ENCODE measurements at places on chromosomes 6 and 20.

DNA sequence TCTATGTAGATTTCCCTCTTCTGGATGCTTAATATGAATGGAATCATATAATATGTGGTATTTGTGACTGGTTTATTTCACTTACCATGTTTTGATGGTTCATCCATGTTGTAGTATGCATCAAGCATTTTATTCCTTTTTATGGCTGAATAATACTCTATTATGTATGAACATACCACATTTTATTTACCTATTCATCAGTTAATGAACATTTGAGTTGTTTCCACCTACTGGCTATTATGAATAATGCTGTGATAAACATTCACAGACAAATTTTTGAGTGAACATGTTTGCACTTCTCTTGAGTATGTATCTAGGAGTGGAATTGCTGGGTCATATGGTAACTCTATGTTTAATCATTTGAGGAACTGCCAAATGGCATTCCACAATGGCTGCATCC is 14.9 kb upstream of the ZNF451 start:
- no peak for DNase-seq

DNA sequence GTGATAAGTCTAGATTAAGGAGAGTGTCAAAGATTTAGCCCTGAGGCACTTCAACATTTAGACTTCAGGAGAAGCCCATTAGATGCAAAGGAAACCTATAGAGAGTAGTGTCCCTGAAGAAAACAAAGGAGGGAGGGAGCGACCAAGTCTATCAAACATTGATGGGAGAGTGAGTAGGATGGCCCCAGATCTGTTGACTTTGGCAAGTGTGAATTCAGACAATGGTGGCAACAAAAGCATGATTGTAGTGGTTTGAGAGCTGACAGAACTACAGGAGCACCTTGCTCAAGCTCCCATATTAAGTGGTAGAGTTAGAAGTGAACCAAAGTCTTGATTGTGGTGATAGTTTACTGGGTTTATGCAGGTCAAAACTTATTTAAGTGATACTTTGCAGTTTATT is 979 bp upstream of the ABCF1 start:
- no peak for DNase-seq

- DNase-seq: peak; percentile 92
Observed at GRCh38 chr6:153170511-153170910, 39.4 kb upstream of the RGS17 start.

DNA sequence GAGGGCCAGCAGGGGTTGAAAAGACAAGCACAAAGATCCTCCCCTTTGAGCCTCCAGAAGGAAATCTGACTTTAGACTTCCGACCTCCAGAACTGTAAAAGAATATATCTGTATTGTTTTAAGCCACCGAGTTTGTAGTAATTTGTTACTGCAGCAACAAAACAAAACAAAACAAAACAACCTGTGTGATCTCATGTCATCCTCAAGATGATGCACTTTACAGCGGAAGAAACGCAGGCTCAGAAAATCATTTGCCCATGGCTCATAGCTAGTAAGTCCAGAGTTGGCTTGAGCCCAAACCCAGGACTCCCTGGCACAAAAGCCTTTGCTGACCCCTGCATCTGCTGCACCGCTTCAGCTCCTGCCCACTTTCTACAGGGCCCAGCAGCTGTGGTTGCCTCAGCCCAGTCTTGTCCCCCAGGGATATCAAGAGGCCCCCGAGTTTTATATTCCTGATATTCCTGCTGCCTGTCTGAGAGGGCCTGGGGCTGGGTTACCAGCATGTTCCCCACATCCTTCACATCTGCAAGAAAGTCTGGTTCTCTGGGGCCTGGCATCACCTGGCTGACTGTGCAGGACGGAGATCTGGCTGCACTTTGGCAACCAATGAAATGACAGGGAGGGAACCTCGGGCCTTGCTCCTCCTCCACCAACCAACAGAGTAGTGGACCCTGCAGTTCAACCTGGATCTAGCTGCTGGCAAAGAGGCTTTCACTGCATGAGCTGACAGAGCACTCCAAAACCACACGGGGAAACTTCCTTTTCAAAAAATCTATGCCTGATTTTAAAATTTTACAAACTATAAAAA is 56.9 kb downstream of the JPH2 start:
- DNase-seq: no peak

GRCh38 chr6:149065658-149066556 is 251.6 kb upstream of the TAB2 start:
- DNase-seq: no peak

GRCh38 chr6:43579171-43579570 is 3.2 kb downstream of the POLH start:
- peak; percentile 94 for DNase-seq

GRCh38 chr6:65148839-65149238 is 558.2 kb downstream of the EYS start:
- DNase-seq: no peak

- DNase-seq: no peak
Observed at GRCh38 chr6:20366082-20366830, 35.4 kb upstream of the E2F3 start.

DNA sequence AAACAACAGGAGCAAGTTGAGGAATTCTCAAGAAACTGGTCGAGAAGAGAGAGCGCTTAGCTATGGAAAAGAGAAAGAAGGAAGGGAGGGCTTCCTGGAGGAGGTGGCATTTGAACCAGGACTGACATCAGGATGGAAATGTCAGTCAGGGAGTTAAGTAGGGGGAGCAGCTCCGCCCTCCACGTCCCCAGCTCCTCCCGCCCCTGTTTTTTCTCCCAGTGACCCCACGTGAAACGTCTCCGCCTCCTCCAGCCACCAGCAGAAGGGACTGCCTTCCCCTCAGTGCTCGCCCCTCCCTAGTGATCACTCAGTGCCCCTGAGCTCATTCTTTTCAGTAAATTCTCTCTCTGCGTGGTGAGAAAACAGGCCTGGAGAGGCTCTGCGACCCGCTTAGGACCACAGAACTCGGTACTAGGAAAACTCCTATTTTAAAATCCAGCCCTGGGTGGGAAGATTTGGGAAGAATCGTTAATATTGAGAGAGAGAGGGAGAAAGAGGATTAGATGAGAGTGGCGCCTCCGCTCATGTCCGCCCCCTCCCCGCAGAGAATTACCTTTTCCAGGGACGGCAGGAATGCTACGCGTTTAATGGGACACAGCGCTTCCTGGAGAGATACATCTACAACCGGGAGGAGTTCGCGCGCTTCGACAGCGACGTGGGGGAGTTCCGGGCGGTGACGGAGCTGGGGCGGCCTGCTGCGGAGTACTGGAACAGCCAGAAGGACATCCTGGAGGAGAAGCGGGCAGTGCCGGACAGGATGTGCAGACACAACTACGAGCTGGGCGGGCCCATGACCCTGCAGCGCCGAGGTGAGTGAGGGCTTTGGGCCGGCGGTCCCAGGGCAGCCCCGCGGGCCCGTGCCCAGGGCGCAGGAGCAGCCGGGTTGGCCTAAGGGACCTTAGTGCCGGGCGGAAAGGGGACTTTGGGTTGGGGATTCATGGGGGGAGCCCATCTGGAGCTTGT is 4.6 kb downstream of the HLA-DPB1 start:
- DNase-seq: peak; percentile 70

GRCh38 chr6:24441599-24441904 is 38.8 kb downstream of the MRS2 start:
- DNase-seq: no peak

- no peak for DNase-seq
Observed at GRCh38 chr20:41205313-41205712, 68.0 kb downstream of the PLCG1 start.

Measured in kidney tubule cell (primary cell).